ENCODE measurements at places on chromosomes 1 and 21. TPM values are rescaled to one million over a fixed set of nuclear protein-coding genes. Genes with fewer than 3 reads are reported as not detected.

The TRIM62 gene
- 14.0 TPM for total RNA-seq

The KLF17 gene
- total RNA-seq, result not detected

The DDR2 gene
- 54.4 TPM for total RNA-seq

The CLEC20A gene
- not detected for total RNA-seq

The UTP11 gene
- total RNA-seq, result 33.1 TPM

The GPR25 gene
- not detected for total RNA-seq

The RHD gene
- not detected for total RNA-seq

The TSPAN1 gene
- 27.6 TPM for total RNA-seq

The BRDT gene
- not detected for total RNA-seq

DNA sequence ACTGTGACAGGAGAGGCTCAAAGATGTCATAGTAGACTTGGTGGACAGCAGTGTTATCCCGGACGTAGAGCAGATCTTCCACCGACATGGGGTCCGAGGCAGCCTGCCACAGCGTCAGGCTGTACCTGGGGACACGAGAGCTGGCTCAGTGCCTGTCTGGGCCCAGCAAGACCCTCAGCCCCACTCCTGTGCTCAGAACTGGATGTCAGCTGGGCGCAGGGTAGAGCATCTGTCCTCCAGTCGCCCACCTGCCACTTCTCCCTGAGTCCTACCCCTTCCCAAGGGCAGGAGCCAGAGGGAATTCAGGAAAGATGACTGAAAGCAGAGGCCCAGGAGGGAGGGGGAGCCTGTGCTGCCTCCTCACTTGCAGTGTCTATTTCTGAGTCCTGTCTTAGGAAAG is 11.7 kb downstream of the FAM151A start:
- no peak for DNase-seq
- peaks cover 18% of the 10 kb centered on the region for H3K4me1 ChIP-seq
- H3K4me3 ChIP-seq, result no peak overlapping the region
- H3K27ac ChIP-seq, result no peak overlapping the region

- no peak overlapping the region for H3K4me3 ChIP-seq
- no peak overlapping the region for H3K27ac ChIP-seq
- no peaks in the 10 kb centered on the region for H3K36me3 ChIP-seq
- no peaks in the 10 kb centered on the region for H3K27me3 ChIP-seq
Observed at GRCh38 chr1:210339500-210339899, 10.8 kb downstream of the HHAT start.

DNA sequence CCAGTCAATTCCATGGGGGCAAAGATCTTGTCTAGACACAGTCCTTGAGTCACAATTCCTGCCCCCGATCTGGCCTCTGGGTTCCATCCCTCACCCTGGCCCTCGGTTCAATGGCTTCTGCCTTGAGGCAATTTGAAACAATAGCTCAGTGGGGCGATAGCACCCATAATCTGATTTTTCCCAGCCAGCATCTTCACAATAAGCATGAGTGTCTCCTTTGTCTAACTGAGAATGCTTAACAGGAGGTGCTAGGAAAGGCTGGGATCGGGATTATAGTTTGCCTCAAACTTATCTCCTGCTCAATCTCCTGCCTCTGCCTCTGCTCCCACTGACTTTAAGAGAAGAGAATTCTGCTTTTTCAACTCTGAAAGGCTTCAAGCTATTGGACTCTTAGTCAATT is 293.9 kb upstream of the PROX1 start:
- no peak overlapping the region for H3K27ac ChIP-seq
- peaks cover 18% of the 10 kb centered on the region for H3K4me1 ChIP-seq
- H3K36me3 ChIP-seq, result no peaks in the 10 kb centered on the region

- H3K4me1 ChIP-seq, result peaks cover 5% of the 10 kb centered on the region
- DNase-seq, result no peak
- no peak overlapping the region for H3K4me3 ChIP-seq
- H3K36me3 ChIP-seq, result no peaks in the 10 kb centered on the region
- no peak overlapping the region for H3K27ac ChIP-seq
Observed at GRCh38 chr1:20380175-20380574, 89.5 kb downstream of the VWA5B1 start.

DNA sequence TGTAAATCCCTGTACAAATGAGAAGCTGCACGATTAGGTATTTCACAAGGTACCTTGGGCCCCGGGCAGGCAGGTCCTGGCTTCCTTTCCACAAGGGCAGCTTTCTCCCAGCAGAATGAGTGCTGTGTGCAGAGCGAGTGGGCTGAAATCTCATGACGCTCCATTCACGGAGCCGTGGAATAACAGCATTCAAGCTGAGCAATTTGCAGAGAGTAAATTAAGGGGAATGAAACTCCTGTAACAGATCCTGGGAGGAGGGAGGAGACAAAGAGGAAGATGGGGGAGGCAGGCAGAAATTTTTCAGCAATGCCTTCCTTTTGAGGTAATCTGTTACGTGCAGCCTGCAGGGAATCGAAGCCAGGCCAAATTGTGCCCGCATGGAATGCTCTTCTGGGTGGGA is 239.9 kb downstream of the TNR start:
- no peaks in the 10 kb centered on the region for H3K36me3 ChIP-seq
- H3K27ac ChIP-seq, result no peak overlapping the region
- H3K4me3 ChIP-seq, result no peak overlapping the region
- peaks cover 18% of the 10 kb centered on the region for H3K27me3 ChIP-seq

DNA sequence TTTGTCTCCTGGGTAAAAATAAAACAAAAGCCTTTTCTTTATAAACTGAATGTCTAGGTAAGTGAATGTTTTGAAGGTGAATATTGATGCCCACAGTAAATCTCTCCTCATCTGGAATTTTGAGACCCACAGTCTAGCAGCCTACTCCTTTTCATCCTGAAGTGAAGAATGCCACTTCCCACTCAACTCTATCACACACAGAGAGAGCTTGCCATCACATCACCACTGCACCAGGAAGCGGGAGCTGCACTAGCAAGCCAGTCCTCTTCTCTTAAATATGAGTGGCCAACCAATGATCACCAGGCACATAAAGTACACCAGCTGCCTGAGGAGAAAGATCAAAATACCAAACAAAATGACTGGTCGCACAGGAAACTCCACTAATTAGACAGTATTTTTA is 140.8 kb downstream of the MRPL39 start:
- no peaks in the 10 kb centered on the region for H3K27me3 ChIP-seq
- H3K4me1 ChIP-seq, result no peaks in the 10 kb centered on the region
- H3K36me3 ChIP-seq, result no peaks in the 10 kb centered on the region
- H3K27ac ChIP-seq, result no peak overlapping the region

DNA sequence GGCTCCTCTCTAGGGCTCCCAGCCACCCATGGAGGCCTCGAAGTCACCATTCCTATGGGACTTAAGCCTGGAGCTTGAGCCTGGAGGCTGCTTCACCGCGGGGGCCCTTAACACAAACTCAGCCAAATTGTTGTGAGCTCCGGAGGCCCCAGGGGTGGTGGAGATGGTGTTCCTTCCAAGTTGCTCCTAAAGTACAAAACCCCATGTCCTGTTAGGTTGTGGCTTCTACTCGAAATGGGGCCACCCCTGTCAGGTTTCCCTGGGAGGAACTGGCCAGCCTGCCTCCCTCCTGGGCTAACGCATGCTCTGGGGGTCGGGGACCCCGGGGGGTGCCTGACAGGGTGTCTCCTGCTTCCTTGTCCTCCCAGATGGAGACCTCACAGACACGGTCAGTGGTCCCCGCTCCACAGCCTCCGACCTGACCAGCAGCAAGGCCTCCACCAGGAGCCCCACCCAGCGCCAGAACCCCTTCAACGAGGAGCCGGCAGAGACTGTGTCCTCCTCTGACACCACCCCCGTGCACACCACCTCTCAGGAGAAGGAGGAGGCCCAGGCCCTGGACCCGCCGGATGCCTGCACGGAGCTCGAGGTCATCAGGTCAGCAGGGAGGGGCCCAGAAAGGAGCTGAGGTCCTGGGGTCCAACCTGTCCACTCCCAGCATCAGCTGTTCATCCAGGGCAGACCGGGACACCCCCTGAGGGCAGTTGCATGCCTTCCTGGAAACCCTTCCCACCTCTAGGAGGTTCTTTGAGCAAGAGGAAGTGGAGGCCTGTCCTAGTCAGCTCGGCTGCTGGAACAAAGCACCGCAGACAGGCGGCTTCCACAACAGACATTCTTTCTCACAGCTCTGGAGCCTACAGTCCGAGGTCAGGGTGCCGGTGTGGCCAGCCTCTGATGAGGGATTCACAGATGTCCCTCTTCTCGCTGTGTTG is 10.8 kb upstream of the SLC25A34 start:
- H3K4me3 ChIP-seq, result no peak overlapping the region
- no peaks in the 10 kb centered on the region for H3K27me3 ChIP-seq
- no peak overlapping the region for H3K27ac ChIP-seq
- DNase-seq, result no peak

DNA sequence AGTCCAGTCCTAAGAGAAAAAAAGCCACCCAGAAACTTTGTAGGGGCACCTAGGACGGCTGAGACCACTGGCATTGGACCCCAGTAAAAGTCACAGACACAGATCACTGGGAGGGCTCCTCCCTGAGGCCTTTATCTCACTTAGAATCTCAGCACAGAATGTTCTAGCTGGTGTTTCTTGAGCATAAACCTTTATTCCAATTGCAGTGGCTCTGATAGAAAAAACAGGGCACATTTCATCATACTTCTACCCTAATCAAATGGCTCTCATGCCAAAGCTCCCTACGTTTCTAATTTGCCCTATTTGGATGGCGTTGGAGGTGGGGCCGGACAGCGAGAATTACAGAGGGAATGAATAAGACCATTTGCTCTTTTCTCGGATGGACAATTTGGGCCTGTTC is 53.8 kb downstream of the NGF start:
- H3K27me3 ChIP-seq, result peaks cover 7% of the 10 kb centered on the region
- no peak overlapping the region for H3K4me3 ChIP-seq
- H3K27ac ChIP-seq, result no peak overlapping the region
- H3K4me1 ChIP-seq, result peaks cover 26% of the 10 kb centered on the region
- no peak for DNase-seq

DNA sequence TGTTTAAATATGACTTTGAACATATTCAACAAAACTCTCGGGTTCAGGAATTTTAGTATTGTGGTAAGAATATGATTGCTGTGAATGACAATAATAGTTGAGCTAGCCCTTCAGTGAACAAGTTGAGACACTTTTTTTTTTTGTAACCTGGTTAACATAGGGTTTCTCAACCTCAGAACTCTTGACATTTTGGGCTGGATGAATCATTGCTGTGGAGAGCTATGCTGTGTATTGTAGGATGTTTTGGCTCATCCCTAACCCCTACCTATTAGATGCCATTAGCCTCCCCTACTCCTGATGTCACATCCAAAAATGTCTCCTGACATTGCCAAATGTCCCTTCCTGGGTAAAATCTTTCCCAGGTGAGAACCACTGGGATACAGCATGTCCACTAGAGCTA is 113.7 kb downstream of the RUNX1 start:
- H3K36me3 ChIP-seq, result no peaks in the 10 kb centered on the region
- peaks cover 26% of the 10 kb centered on the region for H3K27me3 ChIP-seq
- no peak overlapping the region for H3K27ac ChIP-seq
- peaks cover 3% of the 10 kb centered on the region for H3K4me1 ChIP-seq

DNA sequence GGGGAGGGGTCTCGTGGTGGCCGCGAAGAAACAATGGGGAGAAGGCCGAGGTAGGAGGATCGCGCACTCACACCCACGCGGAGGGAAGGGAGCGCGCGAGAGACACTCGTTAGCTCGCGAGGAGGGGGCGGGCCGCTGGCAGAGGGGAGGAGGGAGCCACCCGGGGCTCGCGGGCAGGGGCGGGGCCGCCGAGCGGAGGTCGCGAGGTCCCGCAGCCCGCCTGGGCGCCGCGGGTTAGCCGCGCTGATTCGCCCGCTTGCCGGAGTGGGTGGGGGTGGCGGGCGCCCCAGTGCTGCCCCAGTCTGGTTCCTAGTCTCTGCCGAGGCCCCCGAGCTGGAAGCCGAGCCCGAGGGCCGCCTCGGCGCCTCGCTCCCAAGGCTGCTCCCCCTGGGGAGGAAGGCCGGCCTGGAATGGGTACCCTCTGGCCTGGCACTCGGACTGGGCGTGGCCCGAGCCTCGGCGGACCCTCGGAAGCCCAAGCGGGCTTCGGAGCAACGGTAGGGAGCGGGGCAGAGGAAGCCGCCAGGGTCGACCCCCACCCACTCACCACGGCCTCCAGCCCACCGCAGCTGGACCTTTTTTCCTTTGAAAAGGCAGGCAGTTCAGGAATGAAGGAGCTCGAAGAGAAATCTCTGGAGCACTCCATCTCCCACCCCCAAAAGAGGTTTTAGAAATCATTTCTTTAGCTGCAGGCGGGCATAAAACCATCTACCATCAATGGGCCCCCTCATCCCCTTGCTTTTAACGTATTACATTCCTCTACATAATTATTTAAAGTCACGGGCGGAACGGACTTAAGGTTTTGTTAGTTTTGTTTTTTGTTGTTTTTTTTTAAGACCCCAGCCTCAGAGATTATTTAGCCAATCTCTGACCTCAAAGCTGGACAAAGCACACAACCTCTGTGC is 722 bp upstream of the TUT4 start:
- H3K4me1 ChIP-seq, result peaks cover 28% of the 10 kb centered on the region
- H3K27me3 ChIP-seq, result no peaks in the 10 kb centered on the region
- peak overlapping the region; percentile 90 for H3K4me3 ChIP-seq
- H3K36me3 ChIP-seq, result peaks cover 4% of the 10 kb centered on the region
- DNase-seq, result peak; percentile 95

- H3K4me3 ChIP-seq, result no peak overlapping the region
- H3K4me1 ChIP-seq, result peaks cover 19% of the 10 kb centered on the region
- H3K36me3 ChIP-seq, result peaks cover 8% of the 10 kb centered on the region
Observed at GRCh38 chr1:245105815-245106410, 48.9 kb upstream of the KIF26B start.

GRCh38 chr1:195516036-195516435 is 1092.2 kb downstream of the KCNT2 start:
- H3K27ac ChIP-seq, result no peak overlapping the region
- H3K4me1 ChIP-seq, result no peaks in the 10 kb centered on the region
- H3K4me3 ChIP-seq, result no peak overlapping the region
- no peaks in the 10 kb centered on the region for H3K27me3 ChIP-seq
- no peak for DNase-seq

- DNase-seq, result no peak
- H3K27ac ChIP-seq, result peak overlapping the region; percentile 57
- H3K27me3 ChIP-seq, result no peaks in the 10 kb centered on the region
- H3K36me3 ChIP-seq, result no peaks in the 10 kb centered on the region
Observed at GRCh38 chr1:214124281-214124805, 136.6 kb downstream of the PROX1 start.

GRCh38 chr1:150553392-150554085 is 4.3 kb downstream of the ADAMTSL4 start:
- no peaks in the 10 kb centered on the region for H3K36me3 ChIP-seq
- peaks cover 4% of the 10 kb centered on the region for H3K27me3 ChIP-seq
- H3K4me1 ChIP-seq, result peaks cover 21% of the 10 kb centered on the region
- H3K27ac ChIP-seq, result peak overlapping the region; percentile 26
- DNase-seq, result no peak
- H3K4me3 ChIP-seq, result no peak overlapping the region

- no peaks in the 10 kb centered on the region for H3K36me3 ChIP-seq
- H3K27me3 ChIP-seq, result peaks cover 15% of the 10 kb centered on the region
- no peak overlapping the region for H3K27ac ChIP-seq
- DNase-seq, result no peak
Observed at GRCh38 chr1:42003433-42003832, 84.7 kb upstream of the HIVEP3 start.

- no peak overlapping the region for H3K27ac ChIP-seq
- H3K4me1 ChIP-seq, result peaks cover 22% of the 10 kb centered on the region
- H3K27me3 ChIP-seq, result no peaks in the 10 kb centered on the region
- DNase-seq, result no peak
- H3K36me3 ChIP-seq, result no peaks in the 10 kb centered on the region
- H3K4me3 ChIP-seq, result no peak overlapping the region
Observed at GRCh38 chr1:86991549-86992186, 77.2 kb downstream of the HS2ST1 start.
